Right lobe of liver (tissue), 6 donors: ENCODE measurements at places on chromosomes 5 and 9.

- H3K4me1 ChIP-seq, result no peaks in the 10 kb centered on the region
- H3K36me3 ChIP-seq, result no peaks in the 10 kb centered on the region
- no peaks in the 10 kb centered on the region for H3K27me3 ChIP-seq
- no peak overlapping the region for H3K4me3 ChIP-seq
- no peak for DNase-seq
Measured at GRCh38 chr5:74140409-74140808, 500.1 kb downstream of the ENC1 start.

DNA sequence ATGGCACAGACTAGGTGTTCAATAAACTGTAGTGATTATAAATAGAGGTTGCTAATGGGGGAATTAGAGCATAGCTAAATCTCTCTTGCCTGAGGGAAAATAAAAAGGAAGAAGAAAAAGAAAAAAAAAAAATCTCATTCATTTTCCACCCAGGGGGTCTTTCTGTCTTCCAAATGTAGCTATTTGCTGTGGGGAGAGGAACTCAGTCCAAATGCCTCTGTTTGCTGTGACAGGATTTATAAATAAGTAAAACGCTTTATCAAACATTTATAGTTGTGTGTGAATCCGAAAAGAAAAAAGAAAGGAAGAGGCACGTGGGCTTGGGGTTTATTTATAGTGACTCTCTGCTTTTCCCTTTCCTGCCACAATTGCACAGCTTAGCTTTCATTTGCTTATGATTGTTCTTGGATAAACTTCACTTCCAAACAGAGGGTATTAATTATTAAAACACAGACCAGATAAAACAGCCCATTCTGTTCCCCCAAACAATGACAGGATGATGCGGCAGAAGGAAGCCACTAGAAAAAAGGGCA lies 245.7 kb downstream of the ASTN2 start:
- no peaks in the 10 kb centered on the region for H3K36me3 ChIP-seq
- DNase-seq, result no peak
- no peaks in the 10 kb centered on the region for H3K27me3 ChIP-seq
- no peak overlapping the region for H3K4me3 ChIP-seq

DNA sequence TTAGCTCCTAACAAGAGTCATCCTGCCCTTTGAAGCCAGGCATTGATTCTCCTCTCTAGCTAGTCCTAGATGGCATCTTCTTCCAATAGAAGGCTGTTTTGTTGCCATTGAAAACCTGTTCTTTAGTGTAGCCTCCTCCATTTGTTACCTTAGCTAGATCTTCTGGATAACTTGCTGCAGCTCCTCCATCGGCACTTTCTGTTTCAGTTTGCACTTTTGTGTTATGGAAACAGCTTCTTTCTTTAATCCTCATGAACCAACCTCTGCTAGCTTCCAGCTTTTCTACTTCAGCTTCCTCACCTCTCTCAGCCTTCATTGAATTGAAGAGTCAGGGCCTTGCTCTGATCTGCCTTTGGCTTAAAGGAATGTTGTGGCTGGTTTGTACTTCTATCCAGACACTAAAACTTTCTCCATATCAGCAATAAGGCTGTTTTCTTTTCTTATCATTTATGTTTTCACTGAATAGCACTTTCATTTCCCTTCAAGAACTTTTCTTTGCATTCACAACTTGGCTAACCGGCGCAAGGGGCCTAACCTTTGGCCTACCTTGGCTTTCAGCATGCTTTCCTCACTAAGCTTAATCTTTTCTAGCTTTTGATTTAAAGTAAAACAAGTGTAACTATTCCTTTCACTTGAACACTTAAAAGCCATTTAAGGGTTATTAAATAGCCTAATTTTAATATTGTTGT lies 166.5 kb upstream of the SLC12A2 start:
- no peak for DNase-seq
- no peaks in the 10 kb centered on the region for H3K36me3 ChIP-seq
- no peak overlapping the region for H3K27ac ChIP-seq
- H3K27me3 ChIP-seq, result no peaks in the 10 kb centered on the region

DNA sequence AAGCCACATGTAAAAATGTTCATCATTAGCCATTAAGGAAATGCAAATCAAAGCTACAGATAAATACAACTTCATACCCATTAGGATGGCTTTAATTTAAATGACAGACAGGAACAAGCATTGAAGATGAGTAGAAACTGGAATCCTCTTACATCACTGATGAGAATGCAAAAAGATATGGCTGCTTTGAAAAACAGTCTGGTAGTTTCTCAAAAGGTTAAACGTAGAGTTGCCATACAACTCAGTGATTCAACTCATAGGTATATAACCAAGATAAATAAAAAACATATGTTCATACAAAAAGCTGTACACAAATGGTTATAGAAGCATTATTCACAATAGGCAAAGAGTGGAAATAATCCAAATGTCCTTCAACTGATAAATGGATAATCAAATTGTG lies 228.8 kb upstream of the ZNF462 start:
- no peaks in the 10 kb centered on the region for H3K36me3 ChIP-seq
- no peaks in the 10 kb centered on the region for H3K4me1 ChIP-seq
- no peaks in the 10 kb centered on the region for H3K27me3 ChIP-seq
- no peak overlapping the region for H3K4me3 ChIP-seq

GRCh38 chr9:93193388-93194220 lies 9.7 kb downstream of the WNK2 start:
- no peak overlapping the region for H3K27ac ChIP-seq
- no peak overlapping the region for H3K4me3 ChIP-seq
- no peaks in the 10 kb centered on the region for H3K4me1 ChIP-seq

- H3K27me3 ChIP-seq, result no peaks in the 10 kb centered on the region
- H3K4me3 ChIP-seq, result no peak overlapping the region
- H3K4me1 ChIP-seq, result no peaks in the 10 kb centered on the region
Measured at GRCh38 chr5:20109326-20109725, 121.3 kb upstream of the CDH18 start.

DNA sequence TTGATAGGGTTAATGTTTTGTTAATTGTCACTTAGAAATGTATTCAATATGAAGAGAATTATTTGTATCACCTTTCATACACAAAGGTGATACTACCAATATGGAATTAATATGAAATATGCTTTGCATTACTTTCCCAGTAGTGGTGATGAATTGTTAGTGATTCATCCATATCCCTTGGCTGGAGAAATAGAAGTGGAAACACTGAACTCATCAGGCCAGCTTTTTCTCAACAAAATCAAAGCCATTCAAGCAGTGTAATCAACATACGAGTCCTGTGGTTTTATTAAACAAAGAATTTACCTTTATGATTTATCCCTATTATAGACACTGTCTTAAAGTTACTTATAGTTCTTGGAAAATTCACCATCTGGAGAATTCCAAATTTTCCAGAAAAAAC lies 264.0 kb upstream of the MEF2C start:
- no peak for DNase-seq
- no peak overlapping the region for H3K4me3 ChIP-seq
- no peaks in the 10 kb centered on the region for H3K36me3 ChIP-seq
- H3K27ac ChIP-seq, result no peak overlapping the region

DNA sequence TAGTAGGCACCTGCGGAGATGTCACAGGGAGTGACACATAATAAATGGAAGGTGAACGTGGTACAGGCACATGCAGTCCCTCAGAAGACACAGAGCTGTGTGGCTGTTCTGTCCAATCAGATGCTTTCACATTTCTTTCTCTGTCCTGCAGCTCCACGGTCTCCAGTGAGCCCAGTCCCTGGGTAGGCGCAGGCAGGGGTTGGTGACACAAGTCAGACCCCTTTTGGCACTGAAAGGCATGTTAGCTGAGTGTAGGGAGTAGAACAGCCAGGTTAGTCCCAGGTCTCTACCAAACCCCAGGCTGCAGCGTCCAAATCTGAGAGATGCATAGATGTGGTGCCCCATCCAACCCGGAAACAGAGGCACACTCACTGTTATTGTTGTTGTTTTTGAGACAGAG lies 2.8 kb downstream of the SLC31A2 start:
- H3K27ac ChIP-seq, result no peak overlapping the region
- H3K27me3 ChIP-seq, result no peaks in the 10 kb centered on the region
- no peak overlapping the region for H3K4me3 ChIP-seq
- no peaks in the 10 kb centered on the region for H3K36me3 ChIP-seq
- peaks cover 11% of the 10 kb centered on the region for H3K4me1 ChIP-seq
- no peak for DNase-seq

- H3K27ac ChIP-seq, result no peak overlapping the region
- no peak for DNase-seq
- no peaks in the 10 kb centered on the region for H3K27me3 ChIP-seq
- no peaks in the 10 kb centered on the region for H3K4me1 ChIP-seq
Measured at GRCh38 chr5:169006842-169007790, 293.8 kb downstream of the SLIT3 start.

GRCh38 chr5:128536254-128537220 lies 1.5 kb downstream of the FBN2 start:
- no peak for DNase-seq
- H3K4me1 ChIP-seq, result peaks cover 17% of the 10 kb centered on the region
- H3K36me3 ChIP-seq, result no peaks in the 10 kb centered on the region
- H3K27ac ChIP-seq, result no peak overlapping the region
- no peak overlapping the region for H3K4me3 ChIP-seq
- H3K27me3 ChIP-seq, result peaks cover 11% of the 10 kb centered on the region

- H3K27ac ChIP-seq, result peak overlapping the region; percentile 83
- H3K4me3 ChIP-seq, result no peak overlapping the region
Measured at GRCh38 chr9:14316602-14317300, 2.8 kb upstream of the NFIB start.

GRCh38 chr9:94821098-94821887 lies 94.8 kb downstream of the AOPEP start:
- no peaks in the 10 kb centered on the region for H3K27me3 ChIP-seq
- no peaks in the 10 kb centered on the region for H3K36me3 ChIP-seq
- H3K4me3 ChIP-seq, result no peak overlapping the region
- DNase-seq, result no peak
- H3K4me1 ChIP-seq, result no peaks in the 10 kb centered on the region
- no peak overlapping the region for H3K27ac ChIP-seq

- no peak overlapping the region for H3K4me3 ChIP-seq
- DNase-seq, result no peak
- H3K27me3 ChIP-seq, result no peaks in the 10 kb centered on the region
- no peaks in the 10 kb centered on the region for H3K4me1 ChIP-seq
- no peaks in the 10 kb centered on the region for H3K36me3 ChIP-seq
Measured at GRCh38 chr9:107554636-107555035, 65.1 kb upstream of the KLF4 start.

GRCh38 chr5:36712706-36713105 lies 106.3 kb downstream of the SLC1A3 start:
- no peak overlapping the region for H3K27ac ChIP-seq
- no peaks in the 10 kb centered on the region for H3K4me1 ChIP-seq
- no peaks in the 10 kb centered on the region for H3K27me3 ChIP-seq
- H3K36me3 ChIP-seq, result no peaks in the 10 kb centered on the region
- DNase-seq, result no peak
- H3K4me3 ChIP-seq, result no peak overlapping the region

DNA sequence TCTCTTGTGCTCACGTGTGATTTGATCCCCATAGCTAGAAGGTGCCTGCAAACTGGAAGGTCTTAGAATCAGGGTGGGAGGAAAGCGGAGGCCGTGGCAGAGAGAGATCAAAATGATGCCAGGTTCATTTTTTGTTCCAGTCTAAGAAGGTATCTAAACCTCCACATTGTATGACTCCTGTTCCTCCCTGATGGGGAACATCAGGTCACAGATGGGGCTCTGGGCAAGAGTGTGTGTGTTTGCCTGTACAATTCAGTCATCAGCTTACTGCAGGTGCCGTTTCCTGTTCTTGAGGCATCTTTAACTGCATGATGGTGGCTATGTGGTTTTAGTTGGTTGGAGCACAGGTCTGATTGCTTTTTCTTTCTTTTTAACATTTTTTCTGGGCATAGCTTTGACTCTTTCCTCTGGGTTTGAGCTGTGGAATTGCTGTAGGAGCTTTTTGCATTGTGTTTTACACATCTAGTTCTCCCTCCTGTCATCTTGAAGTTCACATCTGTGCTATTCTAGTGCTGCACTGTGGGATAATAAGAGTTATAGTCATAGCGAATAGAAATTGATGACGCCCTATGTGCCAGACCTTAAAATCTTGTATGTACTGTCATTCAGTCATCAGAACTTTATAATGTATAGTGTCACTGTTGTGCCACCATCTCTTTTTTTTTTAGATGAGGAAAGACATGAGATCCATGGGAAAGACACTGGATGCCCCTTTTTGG lies 30.8 kb downstream of the ARHGAP26 start:
- no peak overlapping the region for H3K4me3 ChIP-seq
- no peak for DNase-seq
- no peaks in the 10 kb centered on the region for H3K36me3 ChIP-seq
- H3K27me3 ChIP-seq, result no peaks in the 10 kb centered on the region

GRCh38 chr5:148831590-148832565 lies 5.5 kb downstream of the ADRB2 start:
- H3K4me3 ChIP-seq, result no peak overlapping the region
- DNase-seq, result no peak
- peaks cover 18% of the 10 kb centered on the region for H3K4me1 ChIP-seq
- no peaks in the 10 kb centered on the region for H3K27me3 ChIP-seq

GRCh38 chr5:97553604-97554452 lies 370.8 kb upstream of the RIOK2 start:
- no peaks in the 10 kb centered on the region for H3K4me1 ChIP-seq
- no peak for DNase-seq
- no peak overlapping the region for H3K27ac ChIP-seq
- no peak overlapping the region for H3K4me3 ChIP-seq

GRCh38 chr5:150329038-150329437 lies 26.3 kb upstream of the ARSI start:
- H3K36me3 ChIP-seq, result no peaks in the 10 kb centered on the region
- DNase-seq, result no peak
- H3K4me1 ChIP-seq, result no peaks in the 10 kb centered on the region
- no peaks in the 10 kb centered on the region for H3K27me3 ChIP-seq
- H3K4me3 ChIP-seq, result no peak overlapping the region
- H3K27ac ChIP-seq, result no peak overlapping the region

GRCh38 chr5:172411484-172412072 lies 42.7 kb downstream of the SH3PXD2B start:
- DNase-seq, result no peak
- H3K27me3 ChIP-seq, result no peaks in the 10 kb centered on the region
- H3K27ac ChIP-seq, result no peak overlapping the region
- no peak overlapping the region for H3K4me3 ChIP-seq

- no peaks in the 10 kb centered on the region for H3K27me3 ChIP-seq
- DNase-seq, result no peak
- H3K4me3 ChIP-seq, result no peak overlapping the region
- H3K4me1 ChIP-seq, result no peaks in the 10 kb centered on the region
- no peaks in the 10 kb centered on the region for H3K36me3 ChIP-seq
Measured at GRCh38 chr5:123263859-123264258, 159.3 kb downstream of the CEP120 start.

- no peaks in the 10 kb centered on the region for H3K36me3 ChIP-seq
- H3K4me3 ChIP-seq, result no peak overlapping the region
- no peaks in the 10 kb centered on the region for H3K4me1 ChIP-seq
- H3K27ac ChIP-seq, result no peak overlapping the region
- DNase-seq, result no peak
Measured at GRCh38 chr5:138972230-138972629, 97.1 kb upstream of the LRRTM2 start.

- H3K4me3 ChIP-seq, result no peak overlapping the region
- no peaks in the 10 kb centered on the region for H3K36me3 ChIP-seq
- H3K27me3 ChIP-seq, result no peaks in the 10 kb centered on the region
- no peak overlapping the region for H3K27ac ChIP-seq
- no peak for DNase-seq
Measured at GRCh38 chr9:112789891-112790774, 39.6 kb downstream of the SNX30 start.
